ENCODE measurements at places on chromosomes 4 and X.

DNA sequence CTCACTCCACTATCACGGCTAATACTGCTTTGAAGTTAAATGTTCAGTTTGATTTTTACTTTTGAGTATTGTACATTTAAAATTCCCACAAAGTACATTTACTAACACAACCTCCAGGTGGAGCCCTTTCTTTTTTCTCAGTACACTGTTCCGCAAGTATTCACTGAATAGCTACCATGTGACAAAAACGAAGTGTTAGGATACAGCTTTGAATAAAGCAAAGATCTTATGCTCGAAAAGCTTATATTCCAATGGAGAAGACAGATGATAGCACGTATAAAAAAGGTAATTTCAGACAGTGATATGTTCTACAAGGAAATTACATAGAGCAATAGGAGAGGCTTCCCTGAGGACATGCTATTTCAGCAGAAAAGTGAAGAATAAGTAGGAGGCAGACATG lies 60.7 kb upstream of the ABCG2 start:
- DNase-seq, result no peak

DNA sequence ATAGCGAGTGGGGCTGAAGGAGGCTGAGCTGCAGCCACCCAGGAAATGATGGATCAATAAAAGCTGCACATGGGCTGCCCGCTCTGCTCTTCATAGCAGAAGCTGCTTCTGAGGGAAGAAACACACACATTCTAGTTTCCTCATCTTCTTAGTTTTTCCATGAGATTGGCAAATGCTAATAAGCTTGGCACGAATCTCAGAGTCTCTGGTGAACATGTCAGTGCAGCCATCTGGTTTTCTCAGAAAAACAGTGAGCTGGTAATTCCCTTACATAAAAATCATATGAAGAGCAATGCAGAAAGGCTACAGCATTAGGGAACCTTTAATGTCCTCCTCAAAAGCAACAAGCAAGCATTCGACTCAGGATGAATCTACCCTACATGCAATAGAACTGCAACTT lies 69.9 kb downstream of the GATB start:
- DNase-seq, result no peak

DNA sequence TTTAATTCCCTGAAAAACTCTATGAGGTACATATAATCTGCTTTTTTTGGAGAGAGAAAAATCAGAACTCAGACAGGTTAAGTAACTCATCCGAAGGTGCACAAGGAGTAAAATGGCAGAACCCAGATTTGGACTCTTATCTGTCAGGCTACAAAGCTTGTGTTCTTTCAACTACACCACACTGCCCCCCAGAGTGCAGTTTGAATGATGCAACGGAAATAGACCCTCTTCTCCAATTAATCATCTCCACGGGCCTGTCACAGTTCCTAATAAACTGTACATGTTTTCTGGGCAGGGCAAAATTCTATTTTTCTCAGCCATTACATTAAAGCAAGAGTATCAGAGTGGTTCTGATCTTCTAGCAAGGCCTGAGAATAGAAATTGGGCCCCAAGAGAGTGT lies 35.3 kb upstream of the DCX start:
- DNase-seq, result no peak

DNA sequence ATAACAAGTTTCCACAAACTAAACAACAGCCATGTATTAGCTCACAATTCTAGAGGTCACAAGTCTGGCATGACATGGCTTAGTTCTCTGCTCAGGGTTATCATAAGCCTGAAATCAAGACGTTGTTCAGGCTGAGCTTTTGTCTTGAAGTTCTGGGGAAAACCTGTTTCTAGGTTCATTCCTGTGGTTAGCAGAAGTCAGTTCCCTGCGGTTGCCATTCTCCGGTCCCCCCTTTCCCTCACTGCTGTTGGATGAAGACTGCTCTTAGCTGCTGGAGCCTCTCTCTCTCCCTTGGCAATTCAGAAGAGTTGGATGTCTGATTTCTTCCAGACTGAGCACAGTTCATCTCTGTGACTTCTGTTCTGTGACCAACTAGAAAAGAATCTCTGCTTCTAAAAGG lies 962.6 kb downstream of the PCDH7 start:
- no peak for DNase-seq

GRCh38 chrX:40976981-40977380 lies 108.3 kb upstream of the USP9X start:
- no peak for DNase-seq

- DNase-seq, result no peak
These were observed 1472.8 kb downstream of the C4orf33 start for GRCh38 chr4:130568746-130569145.

DNA sequence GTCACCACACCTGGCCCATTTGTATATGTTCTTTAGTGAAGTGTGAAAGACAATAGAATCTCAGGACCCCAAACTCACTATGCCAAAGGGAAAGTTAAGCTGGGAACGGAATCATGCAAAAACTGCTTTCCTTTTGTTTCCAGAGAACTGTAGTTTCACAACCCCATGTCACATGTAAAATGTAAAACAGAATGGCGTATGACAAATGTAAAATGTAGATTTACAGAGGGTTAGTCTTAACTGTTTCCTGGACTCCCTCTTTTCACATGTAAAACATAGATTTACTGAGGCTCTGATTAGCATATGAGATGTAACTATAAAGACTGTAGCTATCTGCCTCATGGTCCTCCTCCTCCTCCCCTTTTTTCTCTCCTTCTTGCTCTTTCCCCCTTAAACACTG lies 66.3 kb downstream of the ABLIM2 start:
- no peak for DNase-seq

DNA sequence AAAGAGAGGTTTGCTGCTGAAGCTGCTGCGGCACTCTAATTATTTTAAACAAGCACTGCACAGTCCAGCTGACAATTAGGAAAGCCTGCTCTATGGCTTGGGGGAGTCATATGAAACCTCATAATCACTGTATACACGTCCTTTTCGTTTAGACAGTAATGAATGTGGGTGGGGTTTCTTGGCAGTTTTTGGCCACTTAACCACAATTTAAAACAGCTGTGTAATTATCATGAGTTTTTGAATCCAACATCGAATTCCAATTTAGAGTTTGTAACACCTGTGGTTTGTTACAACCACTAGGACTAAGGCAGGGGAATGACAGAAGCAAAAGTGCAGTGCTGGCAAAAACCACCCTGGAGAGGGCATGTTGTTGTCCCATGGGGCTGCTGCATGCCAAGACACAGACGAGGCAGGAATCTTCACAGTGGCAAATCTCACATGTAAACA lies 99.5 kb downstream of the CXXC4 start:
- DNase-seq, result no peak

GRCh38 chr4:172707622-172708021 lies 461.0 kb upstream of the GALNT7 start:
- no peak for DNase-seq

GRCh38 chr4:73170518-73171198 lies 87.9 kb downstream of the ANKRD17 start:
- DNase-seq, result no peak

GRCh38 chr4:121765971-121766538 lies 1.1 kb upstream of the SMIM43 start:
- no peak for DNase-seq

GRCh38 chrX:57286507-57287251 lies at the start of gene FAAH2:
Gene FAAH2, plus strand, starts transcription at chrX:57286706. Its CDS starts 120 bp downstream, at chrX:57286826.
- DNase-seq, result no peak

- no peak for DNase-seq
These were observed 73.2 kb downstream of the ZNF827 start for GRCh38 chr4:145865274-145865941.

GRCh38 chr4:13829457-13829856 lies 201.9 kb upstream of the BOD1L1 start:
- no peak for DNase-seq

GRCh38 chr4:48379587-48380180 lies 38.4 kb downstream of the SLAIN2 start:
- DNase-seq, result no peak

- peak; percentile 75 for DNase-seq
These were observed 28.9 kb upstream of the ACSL1 start for GRCh38 chr4:184854673-184855072.

- no peak for DNase-seq
These were observed 175.1 kb upstream of the KIT start for GRCh38 chr4:54482529-54483200.

GRCh38 chr4:170051402-170051801 lies 25.2 kb upstream of the MFAP3L start:
- DNase-seq, result no peak

DNA sequence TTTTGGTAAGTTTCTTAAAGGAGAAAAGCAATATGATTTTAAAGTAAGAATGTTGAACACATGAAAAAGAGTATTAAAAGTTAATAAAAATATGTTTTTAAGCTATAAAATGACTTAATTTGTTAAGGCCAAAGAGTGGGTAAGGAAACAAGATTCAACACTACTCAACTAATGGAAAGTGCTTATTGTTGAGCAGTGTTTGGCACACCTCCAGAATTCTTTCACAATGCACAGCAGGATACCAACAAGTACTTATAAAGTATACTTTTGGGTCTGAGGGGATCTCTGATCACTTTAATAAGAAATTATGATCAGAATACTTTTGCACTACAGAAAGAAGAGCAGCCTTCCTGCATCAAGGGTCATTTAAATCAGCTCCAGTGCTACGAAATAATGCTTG lies 5.9 kb downstream of the LAMP2 start:
- DNase-seq, result peak; percentile 58

DNA sequence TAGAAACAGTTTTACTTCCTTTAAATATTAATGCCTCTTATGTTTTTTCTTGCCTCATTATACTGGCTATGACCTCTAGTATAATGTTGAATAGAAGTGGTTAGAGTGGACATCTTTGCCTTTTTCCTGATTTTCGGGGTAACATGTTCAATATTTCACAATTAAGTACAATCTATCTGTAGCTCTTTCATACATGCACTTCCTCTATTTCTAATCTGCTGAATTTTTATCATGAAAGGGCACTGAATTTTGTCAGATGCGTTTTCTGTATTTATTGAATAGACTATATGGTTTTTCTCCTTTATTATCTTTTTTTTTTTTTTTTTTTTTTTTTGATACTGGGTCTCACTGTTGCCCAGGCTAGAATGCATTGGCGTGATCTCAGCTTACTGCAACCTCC lies 29.0 kb downstream of the MECP2 start:
- DNase-seq, result no peak

- DNase-seq, result no peak
These were observed 404 bp downstream of the PPP2R3B start for GRCh38 chrX:386239-386767.

DNA sequence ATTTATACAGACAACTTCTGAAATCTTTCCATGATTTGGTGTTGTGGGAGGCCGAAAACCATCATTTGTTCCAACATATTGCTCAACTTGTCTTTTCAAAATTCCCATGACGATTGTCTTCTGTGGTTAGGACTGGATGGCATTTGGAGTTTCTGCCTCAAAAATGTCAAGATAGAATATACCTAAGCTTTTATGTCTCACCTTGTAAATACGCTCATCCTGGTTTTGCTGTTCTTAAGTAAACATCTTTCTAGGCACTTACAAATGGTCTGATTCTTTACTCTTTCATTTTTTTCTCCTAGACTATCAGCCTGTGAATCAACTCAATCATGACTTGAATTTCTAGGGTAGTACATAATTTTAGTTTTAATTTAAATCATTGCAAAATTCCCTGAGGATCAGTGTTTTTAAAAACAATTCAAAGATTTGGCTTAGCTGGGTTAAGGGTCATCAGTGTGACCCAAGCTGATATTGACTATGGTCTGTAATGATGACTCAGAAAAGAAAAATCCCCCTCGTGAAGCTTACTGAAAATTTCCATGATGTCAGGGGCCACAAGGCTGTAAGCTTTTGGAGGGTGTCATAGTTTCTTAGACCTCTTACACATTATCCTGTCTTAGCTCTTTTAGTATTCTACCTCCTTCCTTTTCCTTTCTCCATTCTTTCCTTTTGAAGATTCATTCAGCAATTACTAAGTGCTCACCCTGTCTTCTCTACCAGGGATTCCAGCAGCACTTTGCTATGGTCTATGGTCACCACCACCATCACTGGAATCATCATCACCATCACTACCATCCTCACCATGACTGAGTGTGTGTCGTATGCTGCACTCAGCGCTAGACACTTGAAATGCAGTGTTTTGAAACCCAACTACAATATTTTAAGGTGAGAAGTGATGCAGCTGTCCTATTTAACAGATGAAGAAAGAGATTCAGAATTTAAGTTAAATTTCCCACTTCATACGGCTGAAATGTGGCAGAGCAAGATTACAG lies 124.4 kb downstream of the CPE start:
- DNase-seq, result no peak

- no peak for DNase-seq
These were observed 21.5 kb downstream of the JADE1 start for GRCh38 chr4:128830906-128831503.

DNA sequence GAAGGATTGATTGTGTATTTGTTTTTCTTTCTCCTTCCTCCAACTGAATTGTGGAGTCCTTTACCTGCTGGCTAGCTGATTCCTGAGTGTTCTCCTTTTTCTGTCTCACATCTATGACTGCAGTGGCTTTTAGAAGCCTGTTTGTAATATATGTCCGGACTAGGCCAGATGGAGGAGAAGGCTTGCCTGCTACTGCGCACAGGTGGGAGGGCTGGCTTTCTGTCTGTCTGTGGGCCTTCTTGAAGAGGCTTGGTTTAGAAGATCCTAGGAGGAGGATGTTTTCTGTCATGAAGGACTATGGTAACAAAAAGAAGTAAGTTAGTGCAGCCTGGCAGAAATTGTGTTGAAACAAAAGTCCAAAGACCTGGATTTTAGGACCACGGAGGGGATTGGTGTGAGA lies 8.5 kb downstream of the PPP1R3F start:
- DNase-seq, result no peak

- DNase-seq, result no peak
These were observed 171.0 kb upstream of the TBL1X start for GRCh38 chrX:9293903-9294302.

DNA sequence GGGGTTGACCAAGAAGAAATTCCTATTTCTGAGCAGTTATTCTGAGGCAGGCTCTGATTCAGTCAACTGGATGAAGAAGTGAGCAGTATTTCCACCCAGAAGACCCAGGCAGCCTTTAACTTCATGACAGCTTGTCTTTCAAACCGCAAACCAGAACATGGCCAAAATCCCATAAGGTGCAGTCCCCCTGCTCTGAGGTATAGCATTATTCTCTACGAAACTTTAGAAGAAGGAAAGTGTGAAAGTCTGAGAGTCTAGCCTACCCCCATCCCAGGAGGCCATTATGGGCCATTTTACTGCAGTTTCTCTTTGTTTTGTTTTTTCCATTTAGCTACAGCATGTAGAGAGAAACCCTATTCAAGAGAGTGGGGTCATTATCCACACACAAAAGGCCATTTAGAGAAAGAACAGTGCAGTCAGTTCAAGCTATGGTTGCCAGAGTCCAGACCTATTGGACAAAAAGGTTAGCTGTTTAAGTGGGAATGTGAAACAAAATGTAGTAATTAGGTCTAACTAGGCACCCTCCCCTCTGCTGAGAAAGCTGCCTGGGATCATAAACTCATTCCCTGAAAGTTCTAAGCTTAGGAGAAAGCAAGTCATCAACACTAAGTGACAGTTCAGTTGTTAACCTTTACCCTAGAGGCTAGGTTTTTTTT lies 52.1 kb upstream of the RASGEF1B start:
- no peak for DNase-seq

DNA sequence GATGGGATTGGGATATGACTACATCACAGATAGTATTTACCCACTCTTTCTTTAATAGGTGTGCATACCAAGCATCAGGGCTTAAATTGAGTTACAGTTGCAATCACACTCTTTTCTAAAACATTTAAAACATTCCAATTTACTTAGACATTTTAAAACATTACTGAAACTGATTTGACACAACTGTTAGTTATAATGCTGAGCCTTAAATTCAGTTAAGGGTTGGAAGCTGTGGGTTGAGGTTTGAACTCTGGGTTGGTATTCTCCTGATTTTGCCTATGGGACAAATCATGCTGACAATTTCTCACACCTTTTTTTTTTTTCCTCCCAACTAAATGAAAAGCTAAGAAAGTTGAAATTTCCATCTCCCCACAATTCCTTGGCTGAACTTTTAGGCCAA lies 16.3 kb downstream of the SLIT2 start:
- no peak for DNase-seq

Data from upper lobe of left lung (tissue), 6 donors.